Muscle of back (tissue), 13 donors: ENCODE measurements at places on chromosomes 2 and 18. TPM values are rescaled to one million over a fixed set of nuclear protein-coding genes. Genes with fewer than 3 reads are reported as not detected.

The BMP10 gene
- polyA plus RNA-seq = not detected

The DSG2 gene
- 10.9 TPM for polyA plus RNA-seq

The MALL gene
- polyA plus RNA-seq = 7.7 TPM

The ALPG gene
- polyA plus RNA-seq = not detected

The CNDP2 gene
- polyA plus RNA-seq = 62.3 TPM

The GKN2 gene
- polyA plus RNA-seq = not detected

The DSC2 gene
- 13.9 TPM for polyA plus RNA-seq

The SCN9A gene
- 2.8 TPM for polyA plus RNA-seq

The RFTN2 gene
- polyA plus RNA-seq = 26.1 TPM

The GKN1 gene
- not detected for polyA plus RNA-seq

The MATN3 gene
- 1.1 TPM for polyA plus RNA-seq

The SERPINB2 gene
- polyA plus RNA-seq = 0.13 TPM

The FAM117B gene
- polyA plus RNA-seq = 3.6 TPM

- DNase-seq = no peak
Measured at GRCh38 chr2:133045787-133046186, 375.8 kb upstream of the LYPD1 start.

GRCh38 chr2:136715146-136715545 is 50.2 kb upstream of the THSD7B start:
- DNase-seq = no peak

- DNase-seq = no peak
Measured at GRCh38 chr18:9638886-9639285, 24.5 kb upstream of the PPP4R1 start.

DNA sequence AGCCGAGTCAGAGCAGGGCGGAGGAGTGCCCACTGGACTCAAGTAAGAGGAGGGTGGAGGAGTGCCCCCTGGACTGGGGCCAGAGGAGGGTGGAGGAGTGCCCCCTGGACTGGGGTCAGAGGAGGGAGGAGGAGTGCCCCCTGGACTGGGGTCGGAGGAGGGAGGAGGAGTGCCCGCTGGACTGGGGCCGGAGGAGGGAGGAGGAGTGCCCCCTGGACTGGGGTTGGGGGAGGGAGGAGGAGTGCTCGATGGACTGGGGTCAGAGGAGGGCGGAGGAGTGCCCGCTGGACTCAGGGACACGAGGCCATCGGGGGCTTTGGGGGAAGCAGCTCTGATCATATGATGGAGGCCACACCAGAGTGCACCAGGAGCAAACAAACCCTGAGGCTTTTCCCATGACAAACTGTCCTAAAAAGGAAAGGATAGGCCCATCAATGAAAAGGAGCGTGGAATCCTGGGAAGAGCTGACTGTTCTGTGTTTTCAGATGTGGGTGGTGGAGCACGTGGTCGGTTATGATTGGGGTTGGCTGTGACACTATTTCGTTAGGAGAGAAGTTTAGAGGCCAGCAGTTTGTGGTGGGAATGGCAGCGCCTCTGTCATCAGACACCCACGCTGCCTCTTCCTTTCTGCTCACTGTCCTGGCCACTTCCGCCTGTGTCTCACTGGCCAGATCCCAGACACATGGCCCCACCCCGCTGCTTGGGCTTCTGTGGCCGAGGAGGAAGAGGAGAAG is 24.5 kb upstream of the HPCAL1 start:
- DNase-seq = no peak

GRCh38 chr2:26174691-26175465 is 2.0 kb downstream of the GAREM2 start:
- no peak for DNase-seq

DNA sequence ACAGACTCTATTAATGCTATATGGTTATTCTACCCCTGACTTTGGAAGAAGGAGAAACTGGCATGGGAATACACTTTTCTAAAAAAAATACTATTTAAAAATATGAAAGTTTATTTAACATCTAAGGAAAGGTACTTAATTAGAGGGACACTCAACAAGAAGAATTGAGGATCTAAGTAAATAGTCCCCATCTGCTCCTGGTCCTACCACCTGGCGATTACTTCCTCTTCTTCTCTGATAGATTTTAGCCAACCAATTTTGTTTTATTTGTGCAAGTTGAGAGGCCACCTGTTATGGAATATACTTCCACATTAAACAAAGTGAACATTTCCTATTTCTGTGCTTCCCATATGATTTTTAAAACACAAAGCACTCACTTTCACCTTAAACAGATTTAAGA is 111.7 kb downstream of the BCL2 start:
- no peak for DNase-seq

- DNase-seq = no peak
Measured at GRCh38 chr18:79139206-79139605, 70.0 kb downstream of the ATP9B start.

DNA sequence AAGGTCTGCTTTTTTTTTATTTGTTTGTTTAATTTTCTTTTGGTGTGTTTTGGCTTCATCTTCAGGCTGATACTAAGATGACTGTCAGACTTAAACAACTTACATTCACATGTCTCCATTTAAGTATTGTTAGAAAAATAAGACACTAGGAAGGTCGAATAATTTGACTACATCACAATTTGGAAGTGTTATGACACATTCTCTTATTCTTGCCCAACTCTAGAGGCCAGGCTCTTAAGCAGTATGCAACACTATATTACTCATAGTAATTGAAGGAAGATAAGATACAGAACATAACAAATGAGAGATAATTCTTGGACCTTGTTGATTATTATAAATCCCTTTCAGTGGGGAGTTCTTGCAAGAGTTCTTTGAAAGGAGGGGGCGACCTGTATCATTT is 295.3 kb upstream of the COL3A1 start:
- no peak for DNase-seq

DNA sequence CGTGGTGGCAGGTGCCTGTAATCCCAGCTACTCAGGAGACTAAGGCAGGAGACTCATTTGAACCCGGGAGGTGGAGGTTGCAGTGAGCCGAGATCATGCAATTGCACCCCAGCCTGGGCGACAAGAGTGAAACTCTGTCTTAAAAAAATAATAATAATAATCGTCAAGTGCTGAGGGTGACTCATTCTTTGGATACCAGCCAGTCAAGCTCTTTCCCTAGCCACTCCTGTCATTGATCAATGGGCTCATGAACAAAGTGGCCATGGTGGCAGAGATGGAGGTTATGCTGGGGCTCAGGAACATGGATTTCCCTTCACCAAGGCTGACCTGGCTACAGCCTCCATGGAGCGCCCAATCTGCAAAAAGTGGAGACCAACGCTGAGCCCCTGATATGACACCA is 94.5 kb upstream of the HAAO start:
- DNase-seq = no peak

GRCh38 chr2:32064021-32064601 is 755 bp downstream of the SPAST start:
- DNase-seq = peak; percentile 1

DNA sequence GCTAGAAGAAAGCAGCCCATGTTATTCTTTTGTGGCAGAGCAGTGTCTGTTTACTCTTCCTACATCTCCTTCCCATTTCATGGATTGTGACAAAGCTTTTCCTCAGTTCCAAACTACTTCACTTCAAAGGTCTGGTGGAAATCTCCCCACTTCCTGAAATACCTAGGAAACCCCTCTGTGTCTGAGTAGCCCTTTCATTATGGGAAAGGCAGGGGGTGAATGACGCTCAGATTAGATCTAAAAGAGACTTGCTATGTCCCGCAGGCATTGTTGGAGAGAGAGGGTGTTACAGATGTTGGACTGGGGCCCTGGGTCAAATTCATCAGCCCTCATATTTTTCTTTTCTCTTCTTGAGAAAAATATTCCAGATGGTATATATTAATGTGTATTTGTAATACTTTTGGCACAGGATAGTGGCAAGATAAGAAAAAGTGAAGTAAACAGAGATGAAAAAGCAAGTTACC is 675.0 kb downstream of the IRS1 start:
- peak; percentile 52 for DNase-seq

GRCh38 chr2:127106991-127107621 is at the start of gene BIN1:
Gene BIN1, minus strand, starts transcription at chr2:127107154. Its CDS starts 211 bp downstream, at chr2:127106943.
- DNase-seq = peak; percentile 85
